ENCODE measurements at places on chromosomes 1 and 21.

GRCh38 chr1:116874733-116875249 is 34.9 kb upstream of the PTGFRN start:
- no peak for DNase-seq

- no peak for DNase-seq
These were observed 12.7 kb downstream of the CFAP298 start for GRCh38 chr21:32599526-32599925.

- DNase-seq: no peak
These were observed 22.3 kb upstream of the TTF2 start for GRCh38 chr1:117037802-117038201.

DNA sequence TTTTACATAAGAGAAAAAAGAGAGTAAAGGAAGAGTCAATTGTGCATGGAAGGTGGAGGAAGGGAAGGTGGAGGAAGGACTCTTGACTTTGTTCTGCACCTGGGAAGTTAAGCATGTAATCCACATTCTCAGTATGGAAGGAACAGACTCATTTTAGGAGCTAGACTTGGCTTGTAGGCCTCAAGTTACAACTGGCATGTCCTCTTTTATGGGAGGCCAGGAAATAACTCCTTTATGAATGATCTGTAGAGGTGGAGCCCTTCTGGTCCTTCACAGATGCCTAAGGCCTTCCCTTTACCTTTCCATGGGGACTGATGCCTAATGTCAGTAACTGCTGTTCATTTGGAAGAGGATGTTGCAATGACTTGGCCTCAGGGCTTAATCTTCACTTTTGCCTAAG is 29.4 kb upstream of the CCSAP start:
- no peak for DNase-seq

- no peak for DNase-seq
These were observed 85.5 kb downstream of the FBXO2 start for GRCh38 chr1:11568687-11569086.

DNA sequence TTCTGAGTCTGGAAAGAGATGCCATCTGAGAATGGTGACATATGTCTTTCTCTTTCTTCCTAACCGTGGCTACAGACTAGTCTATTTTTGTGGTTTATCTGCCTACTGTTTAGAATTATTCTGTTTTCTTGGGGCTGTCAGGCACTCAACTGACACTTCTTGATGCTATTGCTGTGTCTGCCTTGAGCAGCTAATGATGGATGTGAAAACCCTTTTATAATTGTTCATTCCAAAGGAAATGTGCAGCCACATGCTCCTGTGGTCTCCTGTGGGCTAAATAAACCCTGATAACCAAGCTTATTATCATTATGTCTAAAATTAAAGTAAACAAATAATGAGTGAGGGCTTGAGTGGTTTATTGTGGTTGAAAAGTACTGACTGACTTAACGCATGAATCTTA is 52.7 kb upstream of the CXADR start:
- DNase-seq: no peak

- no peak for DNase-seq
These were observed 9.0 kb downstream of the TRAF5 start for GRCh38 chr1:211335522-211336157.

DNA sequence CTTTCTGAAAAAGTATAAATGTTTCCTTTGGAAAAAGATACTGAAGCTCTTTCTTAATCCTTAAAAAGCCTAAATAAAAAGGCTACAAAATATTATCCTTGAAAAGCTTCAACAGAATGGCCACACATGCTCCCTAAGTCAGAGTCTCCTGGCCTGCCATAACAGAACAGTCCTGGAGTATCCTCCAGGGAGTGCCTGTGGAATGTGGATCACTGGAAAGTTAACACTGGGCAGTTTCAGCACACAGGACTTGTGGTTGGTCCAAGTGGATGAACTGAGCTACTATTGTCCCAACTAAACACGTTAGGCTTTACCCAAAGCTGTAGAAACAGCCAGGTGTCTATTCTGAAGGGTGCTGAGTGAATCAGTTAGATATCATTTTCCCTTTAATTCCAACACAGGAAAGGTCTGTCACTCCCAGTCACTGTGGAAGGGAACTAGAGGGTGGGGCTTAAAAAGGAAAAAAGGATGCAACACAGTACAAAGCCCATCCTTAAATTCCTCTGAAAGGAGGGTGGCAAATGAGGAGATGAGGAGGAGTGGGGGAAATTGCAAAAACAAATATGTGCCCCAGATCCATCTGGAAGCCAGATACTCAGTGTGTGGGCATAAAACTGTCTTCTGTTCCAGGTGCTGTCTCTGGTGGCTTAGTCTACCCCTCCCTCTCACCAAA is 196.3 kb upstream of the SPAG17 start:
- no peak for DNase-seq

DNA sequence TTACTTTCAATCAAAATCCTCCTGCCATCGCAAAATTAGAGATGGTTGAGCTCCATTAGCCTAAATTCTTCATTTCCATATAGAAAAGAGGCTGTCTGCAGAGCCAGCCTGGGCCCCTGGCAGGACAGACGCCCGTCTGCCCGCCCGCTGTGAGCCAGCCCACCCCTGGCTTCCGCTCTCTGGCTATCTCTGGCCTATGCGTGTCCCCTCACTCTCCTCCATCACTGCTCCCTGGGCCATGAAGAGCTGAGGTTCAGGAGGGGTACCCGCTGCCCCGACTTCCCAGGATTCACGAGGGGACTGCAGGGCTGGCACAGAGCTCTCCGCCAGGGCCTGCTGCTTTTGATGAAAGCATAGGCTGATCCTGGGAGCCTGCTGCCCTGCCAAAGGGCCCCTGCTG is 117.6 kb downstream of the CASZ1 start:
- no peak for DNase-seq

GRCh38 chr1:183588827-183589226 is 1.4 kb downstream of the NCF2 start:
- no peak for DNase-seq

- DNase-seq: no peak
These were observed 14.6 kb upstream of the TMEM61 start for GRCh38 chr1:54965624-54966340.

- DNase-seq: no peak
These were observed 38.3 kb downstream of the YY1AP1 start for GRCh38 chr1:155650231-155650757.

DNA sequence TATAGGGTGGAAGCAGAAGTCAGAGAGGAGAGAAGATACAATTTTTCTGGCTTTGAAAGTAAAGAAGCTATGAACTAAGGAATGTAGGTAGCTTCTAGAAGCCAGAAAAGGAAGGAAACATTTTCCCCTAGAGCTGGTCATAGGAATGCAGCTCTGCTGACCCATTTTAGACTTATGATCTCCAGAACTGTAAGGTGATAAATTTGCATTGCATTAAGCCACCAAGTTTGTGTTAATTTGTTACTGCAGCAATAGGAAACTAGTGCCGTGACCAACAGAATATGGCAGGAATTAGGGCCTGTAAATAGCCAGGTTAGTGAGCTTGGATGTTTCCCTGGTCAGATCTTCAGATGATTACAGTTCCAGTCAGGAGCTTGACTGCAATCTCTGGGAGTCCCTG is 244.3 kb upstream of the C1orf105 start:
- no peak for DNase-seq

- no peak for DNase-seq
These were observed 9.2 kb downstream of the BACH1 start for GRCh38 chr21:29307718-29308455.

DNA sequence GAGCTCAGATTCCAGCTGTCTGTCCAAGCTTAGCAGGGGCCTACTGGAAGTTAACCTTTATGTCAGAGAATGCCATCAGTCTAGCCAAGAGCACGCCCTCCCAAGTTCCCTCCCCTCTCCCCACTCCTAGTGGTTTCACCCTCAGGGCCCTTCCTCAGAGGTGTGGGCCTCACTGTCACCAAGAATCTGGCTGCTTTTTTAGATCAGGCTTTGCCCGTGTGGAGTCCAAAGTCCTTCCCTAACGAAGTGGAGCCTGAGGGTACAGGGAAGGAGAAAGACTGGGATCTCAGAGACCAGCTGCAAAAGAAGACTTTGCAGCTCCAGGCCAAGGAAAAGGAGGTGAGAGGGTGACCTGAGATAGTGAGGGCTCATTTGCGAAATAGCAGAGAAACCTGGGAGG is 4.1 kb downstream of the C1orf74 start:
- no peak for DNase-seq

DNA sequence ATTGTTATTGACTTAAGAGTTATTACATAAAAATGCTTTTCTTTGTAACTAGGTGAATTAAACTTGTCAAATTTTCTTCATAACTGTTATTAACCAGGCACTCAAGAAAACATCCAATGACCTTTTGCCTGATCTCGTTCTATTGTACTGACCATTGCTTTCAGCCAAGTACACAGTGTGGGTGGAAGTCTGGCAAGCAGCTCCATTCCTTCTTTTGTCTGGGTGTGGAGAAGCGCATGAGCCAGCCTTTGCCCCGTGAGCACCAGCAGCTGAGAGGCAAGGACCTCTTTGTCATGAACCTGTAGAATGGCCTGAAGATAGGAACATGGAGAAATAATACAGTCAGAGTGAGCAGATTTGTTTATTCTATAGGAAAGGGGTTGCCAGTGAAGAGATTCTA is 57.5 kb downstream of the IARS2 start:
- DNase-seq: no peak

GRCh38 chr1:110872745-110873720 is at the start of gene CD53:
Gene CD53 (plus strand): TSS chr1:110873148. CDS start chr1:110891409, 18,261 bp downstream.
- DNase-seq: no peak

GRCh38 chr1:161222175-161223019 is 1.0 kb downstream of the APOA2 start:
- DNase-seq: no peak

DNA sequence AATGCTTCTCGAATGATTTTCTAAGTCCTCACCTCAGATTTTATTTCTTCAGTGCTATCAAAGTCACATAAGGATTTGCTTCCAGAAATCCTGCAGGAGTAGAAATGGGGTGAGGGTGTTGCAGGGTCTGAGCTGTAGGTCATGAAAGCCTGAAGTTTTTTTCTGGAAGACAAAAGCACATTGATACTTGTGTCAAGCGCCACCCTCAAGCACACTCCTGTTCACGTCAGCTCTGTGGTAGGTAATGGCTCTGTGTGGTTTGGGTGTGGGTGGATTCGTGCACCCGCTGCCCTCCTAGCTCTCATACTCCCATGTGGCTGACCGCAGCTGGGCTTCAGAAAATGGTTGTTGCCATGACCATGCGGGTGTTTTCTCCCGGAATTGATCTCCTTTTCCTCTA is 39.9 kb downstream of the AKNAD1 start:
- DNase-seq: no peak

DNA sequence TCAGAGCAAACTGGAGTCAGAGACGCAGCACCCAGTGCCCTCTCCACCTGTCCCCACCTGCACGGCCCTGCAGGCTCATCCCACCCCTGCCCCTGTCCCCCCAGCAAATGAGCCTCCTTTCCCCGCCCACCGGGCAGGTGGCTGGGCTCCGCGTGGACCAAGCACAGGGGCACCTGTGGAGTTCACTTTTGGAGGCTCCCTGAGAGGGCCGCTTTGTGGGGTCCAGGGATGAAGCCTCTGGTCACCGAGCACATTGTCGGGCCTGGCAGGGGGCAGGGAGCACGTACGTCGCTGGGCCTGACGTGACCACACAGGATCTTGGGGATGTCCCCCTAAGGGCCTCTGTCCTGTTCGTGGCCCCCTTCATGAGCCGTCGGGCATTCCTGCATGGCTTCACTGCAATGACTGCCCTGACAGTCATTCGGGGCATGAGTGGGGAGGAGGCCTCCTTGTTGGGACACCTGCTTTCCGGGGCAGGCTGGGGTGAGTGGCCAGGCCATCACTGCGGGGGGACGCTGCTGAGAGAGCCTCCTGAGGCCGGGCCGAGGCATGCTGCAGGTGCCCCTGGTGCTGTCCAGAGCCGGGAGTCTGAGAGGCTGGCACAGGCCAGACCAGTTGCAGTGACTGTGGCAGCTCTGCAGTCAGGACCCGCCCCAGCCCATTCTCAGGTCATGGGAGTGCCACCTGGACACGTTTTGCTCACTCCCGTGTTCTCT is 19.7 kb downstream of the SLX9 start:
- DNase-seq: no peak
